ENCODE measurements at places on chromosomes 11 and 22.

- H3K27me3 ChIP-seq = peaks cover 16% of the 10 kb centered on the region
- no peaks in the 10 kb centered on the region for H3K36me3 ChIP-seq
- no peak for DNase-seq
- peaks cover 3% of the 10 kb centered on the region for H3K4me1 ChIP-seq
These were observed 103.7 kb downstream of the LRRC32 start for GRCh38 chr11:76566811-76567210.

DNA sequence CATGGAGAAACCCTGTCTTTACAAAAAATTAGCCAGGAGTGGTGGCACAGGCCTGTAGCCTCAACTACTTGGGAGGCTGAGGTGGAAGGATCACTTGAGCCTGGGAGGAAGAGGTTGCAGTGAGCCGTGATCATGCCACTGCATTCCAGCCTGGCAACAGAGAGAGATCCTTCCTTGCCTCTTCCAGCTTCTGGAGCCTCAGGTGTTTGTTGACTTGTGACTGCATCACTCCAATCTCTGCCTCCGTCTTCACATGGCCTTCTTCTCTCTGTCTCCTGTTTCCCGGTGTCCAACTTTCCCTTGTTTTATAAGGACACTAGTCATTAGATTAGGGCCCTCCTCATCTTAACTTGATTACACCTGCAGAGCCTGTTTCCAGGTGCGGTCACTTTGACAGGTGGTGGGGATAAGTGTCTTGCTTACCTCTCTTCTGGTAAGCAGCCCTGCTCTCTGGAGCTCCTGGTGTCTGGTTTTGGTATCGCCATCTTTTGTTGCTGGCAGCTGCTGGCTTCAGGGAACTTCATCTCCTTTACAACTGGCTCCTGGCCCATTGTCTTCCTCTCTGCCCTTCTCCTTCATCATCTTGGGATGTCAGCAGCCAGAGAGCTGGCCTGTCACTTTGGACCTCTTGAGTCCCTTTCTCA is 8.2 kb upstream of the USP2 start:
- H3K27ac ChIP-seq = no peak overlapping the region
- H3K27me3 ChIP-seq = peaks cover under 1% of the 10 kb centered on the region
- DNase-seq = peak; percentile 34
- no peak overlapping the region for H3K4me3 ChIP-seq
- no peaks in the 10 kb centered on the region for H3K4me1 ChIP-seq

DNA sequence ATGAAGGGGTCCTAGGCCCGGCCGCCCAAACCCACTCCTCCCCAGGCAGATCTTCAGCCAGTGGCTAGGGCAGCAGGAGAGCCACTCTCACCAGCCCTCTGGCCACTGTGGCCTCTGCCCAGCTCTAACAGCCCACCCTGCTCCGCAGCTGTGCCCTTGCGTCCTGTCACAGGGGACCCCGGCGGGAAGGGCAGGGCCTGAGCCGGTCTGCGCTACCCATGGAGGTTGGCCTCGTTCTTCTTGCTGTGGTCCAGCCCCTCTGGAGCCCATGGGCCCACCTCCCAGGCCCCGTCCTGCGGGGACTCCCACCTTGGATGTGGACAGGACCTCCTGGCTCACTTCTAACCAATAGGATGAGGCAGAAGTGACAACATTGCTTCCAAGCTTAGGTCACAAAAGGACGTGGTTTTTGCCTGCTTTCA is 38.3 kb upstream of the TH start:
- H3K4me1 ChIP-seq = peaks cover 10% of the 10 kb centered on the region
- DNase-seq = no peak
- no peak overlapping the region for H3K27ac ChIP-seq
- H3K4me3 ChIP-seq = no peak overlapping the region
- no peaks in the 10 kb centered on the region for H3K27me3 ChIP-seq
- H3K36me3 ChIP-seq = no peaks in the 10 kb centered on the region

- H3K27me3 ChIP-seq = no peaks in the 10 kb centered on the region
- no peak overlapping the region for H3K4me3 ChIP-seq
- H3K4me1 ChIP-seq = peaks cover 28% of the 10 kb centered on the region
- no peak overlapping the region for H3K27ac ChIP-seq
- DNase-seq = no peak
- peaks cover 25% of the 10 kb centered on the region for H3K36me3 ChIP-seq
These were observed 89.0 kb downstream of the RRAS2 start for GRCh38 chr11:14269692-14270573.

- DNase-seq = no peak
- no peak overlapping the region for H3K4me3 ChIP-seq
These were observed 6.0 kb upstream of the SLC7A4 start for GRCh38 chr22:21038405-21038804.

DNA sequence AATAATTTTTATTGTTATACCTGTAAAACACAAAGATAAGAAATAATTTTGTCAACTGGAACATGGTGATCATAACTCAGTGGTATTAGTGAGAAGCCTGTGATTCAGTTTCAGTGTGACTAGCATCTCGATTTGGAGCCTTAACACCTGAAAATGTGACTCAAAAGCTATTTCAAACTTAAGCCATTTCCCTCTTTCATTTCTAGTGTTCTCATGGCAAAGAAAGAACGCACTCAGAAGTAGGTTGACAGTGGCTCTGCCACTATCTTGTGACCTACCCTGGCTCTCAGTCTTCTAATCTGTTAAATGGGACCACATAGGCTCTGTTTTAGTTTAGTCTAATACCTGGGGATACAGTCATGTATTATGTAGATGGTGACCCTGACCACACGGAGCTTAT is 62.7 kb downstream of the ISX start:
- no peak overlapping the region for H3K4me3 ChIP-seq
- H3K27me3 ChIP-seq = peaks cover 28% of the 10 kb centered on the region
- no peaks in the 10 kb centered on the region for H3K36me3 ChIP-seq
- no peak for DNase-seq
- no peaks in the 10 kb centered on the region for H3K4me1 ChIP-seq
- no peak overlapping the region for H3K27ac ChIP-seq

- H3K36me3 ChIP-seq = peaks cover 14% of the 10 kb centered on the region
- no peak overlapping the region for H3K27ac ChIP-seq
- DNase-seq = no peak
- no peaks in the 10 kb centered on the region for H3K27me3 ChIP-seq
These were observed 17.8 kb upstream of the GLB1L2 start for GRCh38 chr11:134313821-134314607.

DNA sequence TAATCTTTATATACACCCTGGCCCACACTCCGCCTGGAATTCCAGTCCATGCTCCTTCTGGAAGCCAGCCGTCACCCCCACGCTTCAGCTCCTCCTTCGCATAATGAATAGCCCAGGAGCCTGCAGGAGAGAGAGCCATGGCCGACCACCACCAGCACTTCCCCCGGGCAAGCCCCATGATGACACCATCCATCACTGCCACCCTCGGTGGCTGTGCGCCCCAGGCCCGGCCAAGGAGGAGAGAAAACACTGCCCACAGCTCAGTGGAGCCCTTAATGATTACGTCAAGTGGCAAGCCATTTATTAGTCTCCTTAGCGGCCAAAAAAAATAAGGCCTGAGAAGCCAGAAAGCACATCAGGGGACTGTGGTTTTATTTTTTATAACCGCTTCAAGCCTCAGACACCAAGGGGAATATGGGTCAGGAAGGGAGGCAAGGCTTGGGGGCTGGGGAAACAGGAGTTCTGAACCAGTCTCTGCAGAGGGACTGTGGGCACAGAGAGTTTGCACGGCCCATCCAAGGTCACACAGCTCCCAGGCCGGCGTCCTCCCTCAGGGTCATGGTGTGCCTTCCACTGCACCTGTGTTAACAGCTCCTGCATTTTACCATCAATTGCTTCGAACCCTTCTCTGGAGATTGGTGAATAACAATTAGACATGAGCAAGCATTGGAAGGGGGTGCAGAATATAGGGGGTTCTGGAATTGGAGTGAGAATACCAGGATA is 134.3 kb downstream of the MN1 start:
- H3K36me3 ChIP-seq = no peaks in the 10 kb centered on the region
- H3K4me3 ChIP-seq = no peak overlapping the region
- no peak overlapping the region for H3K27ac ChIP-seq
- H3K4me1 ChIP-seq = no peaks in the 10 kb centered on the region
- DNase-seq = no peak
